ENCODE measurements at places on chromosomes 16 and 17. TPM values are rescaled to one million over a fixed set of nuclear protein-coding genes. Genes with fewer than 3 reads are reported as not detected.

- H3K27ac ChIP-seq, result no peak overlapping the region
- H3K27me3 ChIP-seq, result peaks cover 5% of the 10 kb centered on the region
- no peak for DNase-seq
- H3K36me3 ChIP-seq, result no peaks in the 10 kb centered on the region
- H3K4me3 ChIP-seq, result no peak overlapping the region
Observed at GRCh38 chr17:74362069-74362405, 369 bp upstream of the BTBD17 start.

- no peak overlapping the region for H3K27ac ChIP-seq
- H3K4me3 ChIP-seq, result no peak overlapping the region
- DNase-seq, result no peak
- H3K36me3 ChIP-seq, result peaks cover 74% of the 10 kb centered on the region
- H3K27me3 ChIP-seq, result no peaks in the 10 kb centered on the region
Observed at GRCh38 chr16:47694543-47694942, 233.4 kb downstream of the PHKB start.

GRCh38 chr16:46746821-46747776 lies 1.0 kb downstream of the MYLK3 start:
- no peaks in the 10 kb centered on the region for H3K36me3 ChIP-seq
- DNase-seq, result no peak
- H3K27ac ChIP-seq, result no peak overlapping the region
- H3K4me3 ChIP-seq, result no peak overlapping the region
- H3K4me1 ChIP-seq, result no peaks in the 10 kb centered on the region

Gene NACA2
- not detected for polyA plus RNA-seq

Gene COL1A1
- polyA plus RNA-seq, result not detected
